Smooth muscle cell of trachea (primary cell): ENCODE measurements at places on chromosomes 6 and 20. TPM values are rescaled to one million over a fixed set of nuclear protein-coding genes. Genes with fewer than 3 reads are reported as not detected.

The C6orf132 gene
- 0.29 and 0.99 TPM in 2 replicates for total RNA-seq

The ADGRF4 gene
- total RNA-seq = under 0.01 TPM in 1 of 2 replicates, not detected in the other

The DNMT3B gene
- 1.7 and 3.8 TPM in 2 replicates for total RNA-seq

The TSBP1 gene
- not detected in 2 replicates for total RNA-seq

The C20orf204 gene
- 0.99 and 1.3 TPM in 2 replicates for total RNA-seq

The KCNQ2 gene
- under 0.01 TPM in 1 of 2 replicates, not detected in the other for total RNA-seq

The GABRR1 gene
- total RNA-seq = not detected in 2 replicates

The KIF25 gene
- total RNA-seq = not detected in 2 replicates

The WFDC2 gene
- total RNA-seq = not detected in 2 replicates

The TREML2 gene
- not detected in 2 replicates for total RNA-seq

The CDH4 gene
- 2.0 and 2.3 TPM in 2 replicates for total RNA-seq

The ZKSCAN8 gene
- 18.3 and 18.4 TPM in 2 replicates for total RNA-seq

The EDN3 gene
- total RNA-seq = not detected in 2 replicates

The HLA-A gene
- total RNA-seq = 281 and 453 TPM in 2 replicates

The GGT7 gene
- 14.4 and 20.7 TPM in 2 replicates for total RNA-seq

The NTSR1 gene
- 0.66 and 1.3 TPM in 2 replicates for total RNA-seq

The C6orf163 gene
- 2.2 and 2.5 TPM in 2 replicates for total RNA-seq

The VSTM2L gene
- total RNA-seq = 2.8 and 5.3 TPM in 2 replicates

The ZNF334 gene
- 1.6 and 2.5 TPM in 2 replicates for total RNA-seq

The RAET1E gene
- 2.2 and 4.8 TPM in 2 replicates for total RNA-seq

The LAMA2 gene
- total RNA-seq = 92.6 and 152 TPM in 2 replicates

The ZNF76 gene
- total RNA-seq = 20.9 and 21.0 TPM in 2 replicates

The OLIG3 gene
- total RNA-seq = 0.17 TPM in 1 of 2 replicates, not detected in the other

The DNAH8 gene
- total RNA-seq = 0.17 and 0.44 TPM in 2 replicates

The BCAS1 gene
- under 0.01 TPM in 2 replicates for total RNA-seq

The RCAN2 gene
- total RNA-seq = 2.2 and 6.3 TPM in 2 replicates

The CPXM1 gene
- total RNA-seq = under 0.01 and 0.83 TPM in 2 replicates

The WFDC9 gene
- not detected in 2 replicates for total RNA-seq

The HSPA1A gene
- total RNA-seq = 98.0 and 168 TPM in 2 replicates

The ERVFRD-1 gene
- total RNA-seq = not detected in 2 replicates

The OR2J3 gene
- total RNA-seq = not detected in 2 replicates

The OPRM1 gene
- total RNA-seq = under 0.01 TPM in 1 of 2 replicates, not detected in the other

The TP53INP2 gene
- 4.2 and 4.5 TPM in 2 replicates for total RNA-seq

The CDH26 gene
- 0.50 TPM in 1 of 2 replicates, not detected in the other for total RNA-seq

The PBOV1 gene
- total RNA-seq = not detected in 2 replicates

The MRPS26 gene
- total RNA-seq = 31.4 and 32.7 TPM in 2 replicates

The MRAP2 gene
- 0.50 and 1.7 TPM in 2 replicates for total RNA-seq

The COL9A1 gene
- not detected in 2 replicates for total RNA-seq

The MUCL3 gene
- total RNA-seq = not detected in 2 replicates

The GSTA1 gene
- total RNA-seq = not detected in 2 replicates

The LYRM2 gene
- 18.7 and 30.3 TPM in 2 replicates for total RNA-seq

The NT5E gene
- total RNA-seq = 428 and 588 TPM in 2 replicates

The PTCHD4 gene
- total RNA-seq = 0.15 and 3.5 TPM in 2 replicates

The FAM83C gene
- total RNA-seq = not detected in 2 replicates

The RIPOR3 gene
- total RNA-seq = 10.6 and 27.3 TPM in 2 replicates

The KCNG1 gene
- 2.5 and 15.2 TPM in 2 replicates for total RNA-seq

The AIF1 gene
- not detected in 2 replicates for total RNA-seq

The IL17F gene
- not detected in 2 replicates for total RNA-seq

The GSTA3 gene
- not detected in 2 replicates for total RNA-seq

The GABRR2 gene
- total RNA-seq = 0.15 TPM in 1 of 2 replicates, not detected in the other

The MMS22L gene
- 6.9 and 21.8 TPM in 2 replicates for total RNA-seq

The CCDC167 gene
- total RNA-seq = 13.1 and 44.1 TPM in 2 replicates

The TCP11 gene
- total RNA-seq = 0.15 TPM in 1 of 2 replicates, not detected in the other

The LY6G6D gene
- total RNA-seq = not detected in 2 replicates

The CENPW gene
- total RNA-seq = 2.3 and 28.2 TPM in 2 replicates

The COL20A1 gene
- total RNA-seq = under 0.01 TPM in 2 replicates

The OARD1 gene
- 8.8 and 16.0 TPM in 2 replicates for total RNA-seq
